ENCODE measurements at places on chromosomes 12 and 14.

- no peak overlapping the region for H3K27ac ChIP-seq
- no peak overlapping the region for H3K4me3 ChIP-seq
- no peaks in the 10 kb centered on the region for H3K36me3 ChIP-seq
These were observed 137.6 kb downstream of the TSPAN9 start for GRCh38 chr12:3214526-3215365.

- H3K27ac ChIP-seq: no peak overlapping the region
- no peaks in the 10 kb centered on the region for H3K27me3 ChIP-seq
- peaks cover 54% of the 10 kb centered on the region for H3K36me3 ChIP-seq
These were observed 21.5 kb downstream of the ALDH6A1 start for GRCh38 chr14:74062809-74063150.

- no peak overlapping the region for H3K4me3 ChIP-seq
- no peaks in the 10 kb centered on the region for H3K27me3 ChIP-seq
- H3K36me3 ChIP-seq: no peaks in the 10 kb centered on the region
- no peaks in the 10 kb centered on the region for H3K4me1 ChIP-seq
- DNase-seq: no peak
- no peak overlapping the region for H3K27ac ChIP-seq
These were observed 435.3 kb downstream of the RAD51B start for GRCh38 chr14:68254669-68255527.

- no peaks in the 10 kb centered on the region for H3K36me3 ChIP-seq
- H3K4me1 ChIP-seq: no peaks in the 10 kb centered on the region
- DNase-seq: no peak
- no peak overlapping the region for H3K27ac ChIP-seq
- peaks cover 3% of the 10 kb centered on the region for H3K27me3 ChIP-seq
These were observed 105.0 kb downstream of the CMKLR1 start for GRCh38 chr12:108234158-108234557.

- H3K27me3 ChIP-seq: no peaks in the 10 kb centered on the region
- no peak overlapping the region for H3K27ac ChIP-seq
- no peak overlapping the region for H3K4me3 ChIP-seq
- H3K4me1 ChIP-seq: no peaks in the 10 kb centered on the region
These were observed 71.1 kb downstream of the EPS8 start for GRCh38 chr12:15717940-15718567.

DNA sequence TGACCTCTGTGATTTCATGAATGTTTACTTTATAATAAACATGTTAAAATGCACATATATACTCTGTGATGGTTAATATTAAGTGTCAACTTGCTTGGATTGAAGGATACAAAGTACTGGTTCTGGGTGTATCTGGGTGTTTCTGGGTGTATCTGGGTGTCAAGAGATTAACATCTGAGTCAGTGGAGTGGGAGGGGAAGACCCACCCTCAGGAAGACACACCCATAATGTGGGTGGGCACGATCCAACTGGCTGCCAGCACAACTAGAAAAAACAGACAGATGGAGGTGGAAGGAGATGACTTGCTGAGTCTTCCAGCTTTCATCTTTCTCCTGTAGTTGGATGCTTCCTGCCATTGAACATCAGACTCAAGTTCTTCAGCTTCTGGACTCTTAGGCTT lies 11.9 kb downstream of the NUP37 start:
- H3K4me1 ChIP-seq: no peaks in the 10 kb centered on the region
- peaks cover 83% of the 10 kb centered on the region for H3K36me3 ChIP-seq
- H3K27me3 ChIP-seq: no peaks in the 10 kb centered on the region
- DNase-seq: no peak
- H3K4me3 ChIP-seq: no peak overlapping the region

All from DND-41 (cell line).